Keratinocyte (primary cell): ENCODE measurements at places on chromosomes 12 and 14. TPM values are rescaled to one million over a fixed set of nuclear protein-coding genes. Genes with fewer than 3 reads are reported as not detected.

STXBP6 gene
- polyA plus RNA-seq = 0.63 to 1.4 TPM (median 0.94 TPM) in 3 replicates

TAS2R8 gene
- not detected in 3 replicates for polyA plus RNA-seq

SH2B3 gene
- polyA plus RNA-seq = 4.2 to 11.3 TPM (median 7.7 TPM) in 3 replicates

GSG1 gene
- polyA plus RNA-seq = 0.05 TPM in 1 of 3 replicates, not detected in the others

CCDC175 gene
- not detected in 3 replicates for polyA plus RNA-seq

SSTR1 gene
- polyA plus RNA-seq = 0.03 to 0.05 TPM in 2 of 3 replicates, not detected in the other

EFS gene
- 1.4 to 2.1 TPM (median 1.7 TPM) in 3 replicates for polyA plus RNA-seq

IGF1 gene
- polyA plus RNA-seq = not detected in 3 replicates
